ENCODE measurements at places on chromosomes 5 and 9. TPM values are rescaled to one million over a fixed set of nuclear protein-coding genes. Genes with fewer than 3 reads are reported as not detected.

FLT4 gene
- total RNA-seq: 2.6 TPM

DNA sequence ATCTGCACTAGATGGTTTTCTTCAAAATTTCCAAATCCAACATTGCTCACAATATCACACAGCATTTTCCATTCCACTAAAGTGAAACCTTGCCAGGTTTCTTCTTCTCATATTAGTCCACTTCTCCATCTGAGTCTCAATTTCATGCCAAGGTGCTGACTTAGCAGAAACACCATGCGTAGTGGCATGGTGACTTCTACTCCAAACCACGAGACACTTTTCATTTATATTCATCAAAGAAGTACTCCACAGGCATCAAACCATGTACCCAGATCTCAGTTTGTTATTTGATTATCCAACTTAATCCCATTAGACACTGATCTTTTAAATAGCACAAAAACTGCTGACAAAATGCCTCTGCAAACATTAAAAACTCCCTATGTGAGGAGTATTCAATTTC, 233.4 kb upstream of the ITGA1 start:
- no peak for DNase-seq

GMCL2 gene
- total RNA-seq: not detected

DNA sequence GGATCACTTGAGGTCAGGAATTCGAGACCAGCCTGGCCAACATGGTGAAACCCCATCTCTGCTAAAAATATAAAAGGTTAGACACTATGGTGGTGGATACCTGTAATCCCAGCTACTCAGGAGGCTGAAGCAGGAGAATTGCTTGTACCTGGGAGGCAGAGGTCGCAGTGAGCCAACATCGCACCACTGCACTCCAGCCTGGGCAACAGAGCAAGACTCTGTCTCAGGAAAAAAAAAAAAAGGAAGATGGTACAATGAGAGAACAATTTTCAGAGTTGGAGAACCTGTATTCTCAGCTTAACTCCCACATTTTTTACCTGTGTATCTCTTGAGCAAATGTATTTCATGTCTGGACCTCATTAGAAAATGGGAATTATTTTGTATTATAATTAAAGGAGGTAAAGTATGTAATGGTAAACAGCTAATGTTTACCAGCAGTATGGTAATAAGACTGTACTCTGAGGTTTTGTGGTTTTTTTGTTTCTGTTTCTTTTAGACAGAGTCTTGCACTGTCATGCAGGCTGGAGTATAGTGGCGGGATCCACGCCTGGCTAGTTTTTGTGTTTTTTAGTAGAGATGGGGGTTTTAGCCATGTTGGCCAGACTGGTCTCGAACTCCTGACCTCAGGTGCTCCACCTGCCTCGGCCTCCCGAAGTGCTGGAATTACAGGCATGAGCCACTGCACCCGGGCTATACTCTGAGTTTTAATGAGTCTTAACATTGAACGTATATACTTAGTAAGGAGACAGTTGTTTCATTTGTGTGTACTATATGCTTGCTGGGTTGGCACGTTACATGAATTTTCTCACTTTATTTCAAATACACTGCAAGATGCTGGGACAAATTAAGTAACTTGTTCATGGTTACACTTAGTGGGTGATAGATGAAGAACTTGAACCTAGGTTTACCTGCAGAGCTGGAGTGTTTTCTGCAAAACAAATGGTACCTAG, 16.2 kb downstream of the UHRF2 start:
- DNase-seq: no peak

- no peak for DNase-seq
Measured at GRCh38 chr5:14665101-14665822, 744 bp downstream of the OTULIN start.

- DNase-seq: no peak
Measured at GRCh38 chr5:120151825-120152224, 312.3 kb upstream of the PRR16 start.

Data from esophagus squamous epithelium (tissue), 5 donors.